Fibroblast of the conjunctiva (primary cell): ENCODE measurements at places on chromosomes 6 and 20.

- no peak for DNase-seq
Measured at GRCh38 chr6:111894951-111895350, 21.7 kb upstream of the FYN start.

- DNase-seq, result no peak
Measured at GRCh38 chr6:48378884-48379407, 267.9 kb upstream of the PTCHD4 start.

GRCh38 chr6:162069995-162070394, 657.6 kb downstream of the PRKN start:
- DNase-seq, result no peak

- DNase-seq, result no peak
Measured at GRCh38 chr6:7991536-7991935, 72.7 kb downstream of the BLOC1S5 start.

GRCh38 chr6:111600588-111601445, 4.9 kb downstream of the TRAF3IP2 start:
- DNase-seq, result no peak

GRCh38 chr20:63073738-63074065, 66.9 kb upstream of the BHLHE23 start:
- no peak for DNase-seq

GRCh38 chr6:5905431-5906339, 101.0 kb downstream of the NRN1 start:
- DNase-seq, result peak; percentile 76

DNA sequence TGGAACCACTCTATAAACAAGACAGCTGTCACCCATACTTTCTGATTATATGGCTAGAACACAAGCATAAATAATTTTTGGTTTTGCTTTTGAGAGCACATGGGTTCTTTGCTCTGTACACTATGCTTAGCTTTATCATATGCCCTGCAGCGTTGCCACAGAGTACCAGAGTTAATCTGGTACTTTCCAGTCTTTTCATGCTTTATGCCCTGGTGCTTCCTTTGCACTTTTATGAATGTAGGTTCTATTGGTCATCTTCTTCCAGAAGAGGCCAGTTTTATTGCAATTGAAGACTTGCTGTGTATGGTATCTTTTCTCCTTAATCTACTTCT, 20.8 kb downstream of the SHLD1 start:
- DNase-seq, result no peak

GRCh38 chr20:5967469-5967868, 17.0 kb downstream of the MCM8 start:
- no peak for DNase-seq

DNA sequence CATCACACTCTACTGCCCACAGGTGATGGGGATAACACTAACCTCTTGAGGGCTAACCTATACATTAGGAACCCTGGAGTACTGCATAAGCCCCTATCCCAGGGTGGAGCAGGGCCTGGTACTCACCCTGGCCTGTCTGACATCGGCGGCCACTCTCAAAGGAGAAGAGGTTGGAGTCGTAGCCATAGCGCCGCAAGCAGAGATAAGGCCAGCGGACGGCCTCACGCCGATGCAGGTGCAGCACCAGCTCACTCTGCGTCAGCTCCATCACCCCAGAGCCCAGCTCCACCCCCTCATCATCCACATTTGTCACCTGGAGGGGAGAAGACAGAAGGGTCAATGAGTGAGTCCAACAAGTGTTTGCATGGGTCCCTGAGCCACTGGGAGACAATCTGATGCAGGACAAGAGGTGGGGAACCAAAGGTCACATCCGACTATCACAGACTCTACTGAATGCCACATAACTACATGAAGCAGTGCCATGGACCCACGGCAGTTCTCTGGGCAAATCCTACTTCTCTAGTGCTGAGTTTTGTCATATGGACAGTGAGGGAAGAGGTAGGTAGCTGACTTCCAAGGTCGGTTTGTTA, 4.3 kb downstream of the FRS3 start:
- DNase-seq, result no peak

- no peak for DNase-seq
Measured at GRCh38 chr6:16635810-16636602, 125.3 kb downstream of the ATXN1 start.

DNA sequence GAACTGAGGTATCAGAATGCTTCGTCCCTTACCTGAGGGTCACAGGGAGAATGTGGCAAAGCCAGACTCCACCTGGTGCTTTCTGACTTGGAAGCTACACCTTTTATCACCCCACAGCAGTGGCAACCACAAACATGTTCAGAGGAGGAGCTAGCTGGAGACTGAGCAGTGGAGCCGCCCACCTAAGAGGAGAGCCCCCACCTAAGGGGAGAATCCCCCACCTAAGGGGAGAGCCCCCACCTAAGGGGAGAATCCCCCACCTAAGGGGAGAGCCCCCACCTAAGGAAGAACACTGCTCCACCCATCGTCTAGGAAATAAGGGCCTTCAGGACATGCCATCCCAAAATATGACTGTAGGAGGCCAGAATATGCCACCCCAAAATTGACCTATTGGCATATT, 4.0 kb downstream of the SLC52A3 start:
- DNase-seq, result no peak

- DNase-seq, result no peak
Measured at GRCh38 chr20:50110141-50111047, 2.6 kb downstream of the UBE2V1 start.

DNA sequence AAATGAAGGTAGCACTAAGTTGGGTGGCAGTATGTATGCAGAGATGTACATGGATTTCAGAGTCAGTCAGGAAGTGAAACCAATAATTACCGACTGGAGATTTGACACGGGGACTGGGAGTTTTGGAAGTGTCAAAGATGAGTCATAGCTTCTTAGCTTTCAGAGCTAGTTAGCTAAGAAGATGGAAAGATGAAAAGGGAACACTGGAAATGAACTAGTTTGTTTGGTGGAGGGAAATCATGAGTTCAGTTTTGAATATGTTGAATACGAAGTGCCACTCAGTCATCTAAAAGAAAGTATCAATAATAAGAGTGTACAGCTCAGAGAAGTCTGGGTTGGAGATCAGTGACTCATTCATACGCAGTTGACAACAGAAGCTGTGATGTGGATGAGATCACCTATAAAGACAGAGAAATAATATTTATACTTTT, 7.5 kb downstream of the ESF1 start:
- no peak for DNase-seq

DNA sequence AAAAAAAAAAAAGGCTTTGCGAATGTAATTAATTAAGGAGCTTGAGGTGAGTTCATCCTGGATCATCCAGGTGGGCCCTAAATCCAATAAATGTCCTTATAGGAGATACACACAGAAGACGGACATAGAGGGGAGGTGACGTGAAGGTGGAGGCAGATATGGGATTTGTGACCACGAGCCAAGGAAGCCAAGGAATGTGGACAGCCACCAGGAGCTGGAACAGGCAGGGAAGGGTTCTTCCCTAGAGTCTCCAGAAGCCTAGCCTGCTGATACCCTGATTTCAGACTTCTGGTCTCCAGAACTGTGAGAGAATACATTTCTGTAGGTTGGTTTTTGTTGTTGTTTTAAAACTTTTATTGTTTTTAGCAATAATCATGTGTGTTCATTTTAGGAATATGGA, 6.7 kb upstream of the ATRN start:
- DNase-seq, result no peak

DNA sequence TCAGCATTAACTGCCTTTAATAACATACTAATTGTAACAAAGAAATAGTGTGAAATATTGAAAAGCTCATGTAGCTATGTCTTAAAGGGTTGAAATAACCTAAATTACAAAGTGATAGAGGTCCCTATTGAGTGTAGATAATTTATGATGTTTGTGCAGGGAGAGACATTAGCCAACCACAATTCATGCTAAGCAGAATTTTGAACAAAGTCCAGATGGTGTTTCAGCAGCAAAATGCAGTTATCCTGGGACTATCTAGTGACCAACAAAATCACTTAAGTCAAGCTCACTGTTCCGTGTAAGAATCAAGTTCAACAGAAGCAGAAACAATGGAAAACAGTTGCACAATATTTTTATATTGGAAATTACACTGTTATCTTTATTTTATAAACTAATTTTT, 218.5 kb downstream of the SIM1 start:
- no peak for DNase-seq

- DNase-seq, result no peak
Measured at GRCh38 chr20:5980720-5981538, 30.5 kb downstream of the MCM8 start.

DNA sequence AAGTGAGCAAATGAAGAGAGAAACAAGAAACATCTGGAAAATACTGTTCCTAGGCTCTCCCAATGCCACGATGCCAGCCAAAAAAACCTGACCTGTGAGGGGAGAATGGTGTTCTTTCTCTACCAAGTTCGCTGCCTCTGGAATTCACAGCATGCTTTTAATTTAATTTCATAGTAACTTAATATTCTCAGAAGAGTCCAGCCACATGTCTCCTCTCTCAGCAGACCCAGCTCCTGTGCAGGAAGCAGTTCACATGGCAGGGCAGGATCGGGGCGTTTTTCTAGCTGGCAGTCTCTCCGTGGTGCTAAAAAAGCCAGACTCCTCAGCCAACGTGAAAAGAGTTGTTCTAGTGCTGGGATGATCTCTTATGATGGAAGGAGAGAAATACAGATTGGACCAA, 57.5 kb downstream of the BFSP1 start:
- no peak for DNase-seq

- no peak for DNase-seq
Measured at GRCh38 chr6:152721956-152722355, 24.3 kb downstream of the MYCT1 start.

- DNase-seq, result no peak
Measured at GRCh38 chr6:137256350-137257103, 37.3 kb upstream of the IFNGR1 start.
